ENCODE measurements at places on chromosomes 3 and 15.
A peak's percentile ranks its signal among the peaks of the same experiment; 100 is the strongest.

DNA sequence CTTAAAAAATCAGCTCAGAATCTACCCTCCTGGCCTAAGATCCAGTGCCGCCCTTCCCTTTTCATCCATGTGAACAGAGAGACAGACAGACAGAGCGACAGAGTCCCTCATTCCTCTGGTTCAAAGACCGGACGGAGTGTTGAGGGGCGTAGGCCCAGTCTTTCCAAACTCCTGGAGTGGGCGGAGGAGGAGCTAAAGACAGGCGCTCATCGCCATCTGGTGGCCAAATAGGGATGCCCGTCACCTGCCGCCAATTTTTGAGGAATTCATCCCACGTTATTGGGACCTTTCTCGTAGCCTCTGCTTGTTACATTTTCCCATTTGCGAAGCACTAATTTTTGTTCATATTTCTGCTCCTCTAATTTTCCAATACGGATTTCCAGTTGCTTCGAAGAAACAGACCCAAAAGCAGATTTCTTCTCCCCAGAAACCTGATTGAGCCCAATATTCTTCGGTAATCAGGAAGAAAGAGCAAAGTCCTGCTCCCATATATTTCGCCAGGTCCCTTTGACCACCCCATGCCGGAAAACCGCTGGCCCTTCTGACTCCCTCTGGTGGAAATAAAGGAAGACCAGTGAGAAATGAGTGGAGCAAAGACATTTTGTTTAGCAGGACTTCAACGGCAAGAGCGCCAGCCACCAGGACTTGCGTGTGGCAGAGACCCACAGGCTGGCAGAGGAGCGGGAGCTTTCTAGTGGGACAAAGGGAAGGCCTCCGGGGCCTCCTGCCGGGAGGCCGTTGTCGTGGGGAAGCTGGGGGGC is 88.0 kb downstream of the LRRK1 start:
- DNase-seq: peak; percentile 53

GRCh38 chr15:67821784-67822440 is 3.4 kb upstream of the SKOR1 start:
- no peak for DNase-seq

DNA sequence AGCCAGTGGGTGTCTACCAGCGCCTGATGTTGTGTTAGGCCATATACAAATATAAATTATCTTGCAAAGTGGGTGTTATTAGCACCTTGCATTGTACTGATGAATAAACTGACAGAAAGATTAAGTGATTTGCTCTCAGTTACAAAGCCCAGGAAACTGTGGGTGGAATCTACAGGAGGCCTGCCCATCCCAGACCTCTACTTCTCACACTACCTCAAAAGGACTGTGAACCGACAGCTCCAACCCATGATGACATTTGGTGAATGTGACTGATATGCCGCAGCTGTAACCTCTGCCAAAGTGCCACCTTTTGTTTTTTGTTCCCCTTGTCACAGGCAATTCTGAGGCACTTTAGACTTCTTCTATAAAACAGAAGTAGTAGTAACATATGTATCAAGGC is 43.7 kb upstream of the KCNMB2 start:
- DNase-seq: no peak

GRCh38 chr3:37770938-37771918 is 90.5 kb upstream of the CTDSPL start:
- DNase-seq: no peak

DNA sequence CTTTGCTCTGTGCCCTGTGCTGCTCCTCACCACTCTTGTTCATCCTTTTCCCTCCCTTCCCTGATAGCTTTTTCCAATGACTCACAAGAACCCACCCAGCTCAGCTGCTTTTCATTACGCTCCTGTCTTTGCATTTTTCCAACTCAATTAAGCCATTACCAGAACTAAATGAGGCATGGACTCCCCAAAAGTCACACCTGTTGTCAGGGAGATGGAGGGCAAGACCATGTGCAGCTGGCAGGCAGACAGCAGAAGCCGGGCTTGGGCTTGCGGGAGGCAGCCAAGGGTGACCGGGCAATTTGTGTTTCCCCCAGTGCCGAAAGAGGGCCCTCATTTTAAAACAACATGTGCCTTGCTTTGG is 64.3 kb downstream of the CASR start:
- DNase-seq: no peak

DNA sequence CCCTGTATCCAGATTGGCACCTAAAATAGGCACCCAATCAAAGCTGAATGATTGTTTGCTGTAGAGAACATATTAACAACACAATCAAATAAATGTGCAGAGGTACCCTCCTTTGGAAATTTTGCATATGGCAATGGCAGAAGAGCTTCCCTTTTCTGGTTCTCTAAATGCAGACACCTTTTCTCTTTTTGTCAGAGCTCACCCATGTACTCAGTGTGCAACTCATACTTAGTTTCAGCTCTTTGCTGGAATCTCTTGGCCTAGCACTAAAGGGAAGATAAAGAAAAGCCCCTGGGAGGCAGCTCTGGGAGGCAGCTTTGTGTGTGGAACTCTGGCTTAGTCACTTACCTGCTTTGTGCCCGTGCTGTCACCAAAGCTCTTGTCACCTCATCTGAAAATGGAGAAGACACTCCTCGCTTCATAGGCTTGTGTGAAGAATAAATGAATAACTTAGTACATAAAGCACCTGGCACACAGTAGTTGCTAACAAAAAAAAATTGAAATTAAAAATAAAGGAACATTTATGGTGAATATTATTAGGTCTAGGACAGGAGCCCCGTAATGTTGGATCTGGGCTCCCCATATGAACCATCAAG is 28.8 kb downstream of the ST6GAL1 start:
- no peak for DNase-seq
